IPS DF 19.7 (cell line): ENCODE measurements at places on chromosomes 5 and 9.

DNA sequence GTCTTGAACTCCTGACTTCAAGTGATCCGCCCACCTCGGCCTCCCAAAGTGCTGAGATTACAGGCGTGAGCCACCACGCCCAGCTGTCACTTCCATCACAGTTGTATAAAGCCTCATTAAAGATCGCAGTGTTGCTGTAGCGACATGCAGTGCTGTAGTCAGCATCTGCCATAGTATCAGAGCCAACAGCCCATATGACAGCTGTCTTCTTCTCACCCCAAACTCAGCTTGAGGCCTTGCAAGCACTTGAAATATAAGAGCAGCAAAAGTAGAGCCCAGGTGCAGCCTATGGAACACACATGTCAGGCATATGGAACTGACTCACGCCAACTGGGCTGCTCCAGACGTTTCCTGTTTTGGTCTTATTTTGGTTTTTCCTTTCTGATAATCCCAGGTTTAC lies 167.8 kb downstream of the TRIO start:
- DNase-seq: no peak

DNA sequence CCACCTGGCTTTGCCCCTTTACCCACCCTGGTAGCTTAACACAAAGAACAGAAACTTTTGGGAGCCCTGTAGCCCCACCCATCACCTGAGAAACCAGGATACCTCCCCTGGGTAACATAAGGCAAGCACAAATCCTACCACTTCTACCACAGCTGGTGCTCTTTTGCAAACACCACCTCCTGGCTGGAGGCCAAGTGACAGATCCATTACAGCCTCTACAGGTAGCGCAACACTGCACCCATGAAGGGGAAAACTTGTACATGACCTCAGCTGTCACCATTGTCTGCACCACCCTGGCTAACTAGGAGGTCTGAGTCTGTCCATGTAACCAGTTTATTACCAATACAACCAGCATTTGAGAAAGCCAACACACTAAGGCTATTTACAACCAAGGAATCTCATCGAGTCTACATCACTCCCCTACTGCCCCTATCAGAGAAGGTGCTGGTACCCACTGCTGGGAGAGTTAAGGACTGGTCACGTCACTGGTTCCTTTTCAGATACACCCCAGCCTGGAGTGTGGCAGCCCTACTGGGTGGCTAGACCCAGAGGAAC lies 128.6 kb downstream of the PJA2 start:
- no peak for DNase-seq

GRCh38 chr5:96903300-96903699 lies 27.0 kb downstream of the ERAP2 start:
- no peak for DNase-seq

DNA sequence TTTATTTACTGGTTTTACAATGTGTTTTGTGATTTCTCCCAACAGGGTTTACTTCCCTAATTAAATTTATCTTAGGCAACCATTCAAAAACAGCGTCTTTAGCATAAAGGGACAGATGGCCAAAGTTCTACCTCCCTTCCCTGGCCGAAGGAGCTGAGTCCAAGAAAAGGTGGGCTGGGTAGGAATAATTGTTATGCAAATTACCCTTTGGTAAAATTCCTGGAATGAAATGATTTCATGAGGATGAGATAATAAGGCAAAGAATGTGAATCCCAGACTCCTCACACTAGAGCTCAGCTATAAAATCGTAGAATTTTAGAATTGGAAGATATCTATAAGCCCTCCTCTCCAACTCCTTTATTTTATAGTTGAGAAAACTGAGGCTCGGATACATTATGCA lies 119.6 kb downstream of the SGCD start:
- DNase-seq: no peak

DNA sequence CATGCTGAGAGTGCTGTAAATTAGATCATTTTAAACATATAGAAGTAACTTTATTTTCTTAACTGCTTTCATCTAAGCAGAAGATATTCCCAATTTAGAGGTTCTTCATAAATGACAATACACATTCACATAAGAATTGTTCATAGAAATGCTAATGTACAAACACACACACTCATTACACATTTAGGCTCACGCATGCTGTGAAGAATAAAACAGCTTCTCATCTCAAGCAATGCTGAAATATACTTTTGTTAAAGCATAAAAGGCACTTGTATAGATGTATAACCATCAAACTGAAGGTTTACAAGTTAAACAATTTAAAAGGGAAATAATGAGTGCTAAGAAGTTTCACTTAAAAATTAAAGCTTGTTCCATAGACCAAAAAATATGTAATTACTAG lies 18.1 kb upstream of the FTMT start:
- DNase-seq: no peak

DNA sequence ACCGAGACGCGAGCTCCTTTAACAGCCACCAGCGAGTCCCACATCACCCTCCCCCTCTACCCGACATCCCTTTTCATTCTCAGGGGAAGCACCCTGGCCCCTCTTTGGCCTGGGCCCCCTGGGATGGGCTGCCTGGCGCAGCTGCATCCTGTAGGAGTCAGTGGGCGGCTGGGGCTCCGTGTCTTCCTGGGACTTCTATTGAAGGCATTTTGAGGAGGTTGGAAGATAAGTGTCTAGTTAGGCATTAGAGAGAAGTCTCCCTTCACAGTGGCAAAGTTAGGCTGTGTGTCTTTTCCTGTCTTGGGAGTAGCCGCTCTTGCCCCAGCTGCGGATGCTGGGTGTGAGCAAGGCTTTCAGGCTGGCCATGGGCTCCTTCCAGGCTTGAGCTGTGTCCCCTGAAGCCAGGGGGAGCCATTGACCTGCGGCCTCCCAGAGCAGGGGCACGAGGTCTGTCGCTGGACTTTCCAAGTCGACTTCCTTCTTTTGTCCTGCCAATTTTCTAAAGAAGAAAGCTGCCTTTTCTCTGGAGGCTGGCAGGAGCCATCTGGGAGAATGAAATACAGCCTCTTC lies 18.6 kb upstream of the NKD2 start:
- no peak for DNase-seq
